ENCODE measurements at places on chromosomes 2 and 18.

DNA sequence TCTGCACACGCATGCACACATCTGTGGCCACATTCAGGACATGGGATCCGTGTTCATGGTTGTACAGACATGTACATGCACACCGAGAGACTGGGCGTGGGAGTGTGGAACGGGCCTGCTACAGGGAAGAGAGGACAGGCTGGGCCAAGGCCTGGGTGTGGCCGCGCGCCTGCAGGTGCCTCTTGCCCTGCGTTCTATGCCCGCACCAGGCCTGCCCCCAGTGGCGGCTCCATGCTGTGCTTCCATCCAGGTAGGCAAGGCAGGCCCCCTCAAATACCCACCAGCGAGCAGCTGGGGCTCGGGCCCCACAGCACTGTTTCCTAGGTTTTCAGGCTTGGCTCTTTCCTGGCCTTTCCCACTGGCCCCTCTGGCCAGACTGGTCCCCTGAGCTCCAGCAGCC lies 15.5 kb upstream of the PTMA start:
- no peak for DNase-seq

GRCh38 chr2:26898480-26899078 lies 50.6 kb downstream of the DPYSL5 start:
- DNase-seq, result no peak

DNA sequence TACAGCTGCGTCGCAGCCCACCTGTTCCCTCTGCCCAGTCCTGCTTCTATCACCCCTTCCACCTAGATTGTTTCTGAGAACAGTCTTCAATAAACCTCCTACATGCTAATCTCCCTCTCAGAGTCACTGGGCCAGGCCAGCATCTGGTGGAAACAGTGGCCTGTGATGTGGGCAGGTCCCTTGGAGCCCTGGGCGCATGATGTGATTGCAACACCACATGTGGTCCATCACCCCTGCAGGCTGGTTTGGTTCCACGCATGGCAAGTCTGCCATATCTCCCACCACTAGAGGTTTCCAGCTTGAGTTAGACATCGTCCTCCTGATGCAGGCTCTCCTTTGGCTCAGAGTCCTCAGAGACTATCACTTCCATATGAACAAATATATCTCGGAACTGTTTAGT lies 83.5 kb downstream of the PRKCE start:
- DNase-seq, result no peak

GRCh38 chr2:2566396-2567323 lies 235.6 kb upstream of the MYT1L start:
- no peak for DNase-seq

DNA sequence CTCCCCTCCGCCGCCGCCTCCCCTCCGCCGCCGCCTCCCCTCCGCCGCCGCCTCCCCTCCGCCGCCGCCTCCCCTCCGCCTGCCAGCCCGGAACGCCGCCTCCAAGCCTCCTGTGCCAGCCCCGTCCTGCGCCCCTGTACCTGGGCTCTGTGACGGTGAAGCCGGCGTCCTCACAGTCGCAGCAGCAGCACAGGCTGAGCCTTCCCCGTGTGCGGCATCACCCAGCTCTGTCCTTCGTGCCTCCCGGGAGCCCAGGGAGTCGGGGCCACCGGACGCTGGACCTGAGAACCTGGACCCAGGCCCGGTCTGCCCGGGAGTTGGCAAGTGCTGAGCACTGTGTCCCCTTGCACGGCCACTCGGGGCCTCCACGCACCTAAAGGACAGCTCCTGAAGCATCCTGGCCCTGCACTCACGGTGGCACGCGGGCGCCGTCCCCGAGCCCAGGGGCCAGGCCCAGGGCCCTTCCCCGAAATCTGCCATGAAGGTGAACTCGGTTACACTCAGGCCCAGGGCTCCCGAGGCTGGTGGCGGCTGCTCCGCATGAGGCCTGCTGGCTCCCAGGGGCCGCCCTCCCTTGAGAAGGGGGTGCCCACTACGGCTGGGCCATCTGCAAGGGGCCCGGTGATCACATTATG lies 32.9 kb downstream of the RTP5 start:
- DNase-seq, result no peak

- no peak for DNase-seq
Measured at GRCh38 chr2:40244675-40245074, 207.2 kb downstream of the SLC8A1 start.

GRCh38 chr2:84131278-84131830 lies 327.7 kb downstream of the SUCLG1 start:
- no peak for DNase-seq

DNA sequence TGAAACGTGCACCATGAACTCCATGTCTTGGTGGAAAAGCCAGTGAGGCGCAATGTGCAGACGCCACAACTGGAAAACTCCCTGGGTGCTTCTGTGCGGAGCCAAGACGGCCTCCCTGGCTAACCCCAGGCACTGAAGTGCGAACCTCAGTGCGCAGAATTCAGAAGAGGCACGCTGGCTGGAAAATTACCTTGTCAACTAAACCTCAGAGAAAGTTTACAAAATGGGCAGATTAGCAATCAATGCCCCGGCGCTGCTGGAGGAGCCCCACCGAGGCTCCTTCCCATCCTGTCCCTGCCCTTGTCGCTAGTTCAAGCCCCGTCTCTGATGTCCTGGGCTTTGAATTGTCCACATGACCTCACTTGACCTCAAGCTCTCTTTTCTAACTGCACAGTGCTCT lies 22.2 kb downstream of the SNORC start:
- DNase-seq, result no peak

- DNase-seq, result no peak
Measured at GRCh38 chr2:64716569-64716968, 62.9 kb upstream of the SERTAD2 start.

GRCh38 chr2:118250001-118250400 lies 161.7 kb downstream of the INSIG2 start:
- peak; percentile 63 for DNase-seq

DNA sequence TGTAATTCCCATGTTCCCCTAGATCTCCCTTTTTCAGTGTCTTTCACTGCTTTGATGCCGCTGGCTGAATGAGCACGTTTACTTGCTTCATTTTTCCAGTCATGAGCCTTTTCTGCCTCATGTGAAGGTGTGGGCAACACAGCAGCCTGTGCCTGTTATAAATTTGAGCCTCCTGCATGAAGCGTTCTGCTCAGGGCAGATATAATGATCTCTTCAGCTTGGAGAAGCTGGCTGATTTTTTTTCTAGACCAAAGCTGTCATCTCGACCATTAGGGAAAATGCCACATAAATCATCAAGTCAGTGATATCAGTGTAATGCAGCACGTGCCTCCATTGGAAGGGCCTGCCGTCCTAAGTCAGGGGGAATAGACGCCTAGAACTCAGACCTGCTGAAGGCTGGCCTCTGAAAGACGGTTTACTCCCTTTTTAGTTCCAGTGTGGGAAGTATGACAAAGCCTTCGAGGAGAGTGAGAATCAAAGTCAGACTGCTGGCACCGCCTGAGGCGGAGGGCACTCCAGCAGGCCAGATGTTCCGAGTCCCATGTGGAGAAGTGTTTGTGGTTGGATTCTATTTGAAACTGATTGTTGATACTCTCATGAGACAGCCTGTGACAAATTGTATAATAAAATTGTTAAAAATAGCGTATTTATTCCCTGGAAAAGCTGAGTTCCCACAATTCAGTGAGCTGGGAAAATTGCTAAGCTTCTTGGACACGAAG lies 196.5 kb downstream of the MYO1B start:
- DNase-seq, result peak; percentile 69

DNA sequence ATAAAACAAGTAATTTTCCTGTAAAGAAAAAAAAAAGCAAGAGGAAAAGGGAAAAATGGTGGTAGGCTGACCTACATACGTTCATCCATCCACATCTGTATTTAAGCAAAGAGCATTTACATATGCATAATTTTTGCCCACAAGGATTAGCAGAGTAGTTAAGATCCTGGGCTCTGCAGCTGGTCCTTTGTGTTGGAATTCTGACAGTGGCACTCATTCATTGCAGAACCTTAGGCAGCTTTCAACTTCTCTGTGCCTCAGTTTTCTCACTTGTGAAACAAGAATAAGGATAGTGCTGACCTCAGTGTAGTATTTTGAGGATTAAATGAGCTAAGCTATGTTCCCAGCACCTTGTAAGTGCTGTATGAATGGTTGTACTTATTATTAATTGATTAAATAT lies 211.3 kb downstream of the ARL4C start:
- DNase-seq, result no peak

DNA sequence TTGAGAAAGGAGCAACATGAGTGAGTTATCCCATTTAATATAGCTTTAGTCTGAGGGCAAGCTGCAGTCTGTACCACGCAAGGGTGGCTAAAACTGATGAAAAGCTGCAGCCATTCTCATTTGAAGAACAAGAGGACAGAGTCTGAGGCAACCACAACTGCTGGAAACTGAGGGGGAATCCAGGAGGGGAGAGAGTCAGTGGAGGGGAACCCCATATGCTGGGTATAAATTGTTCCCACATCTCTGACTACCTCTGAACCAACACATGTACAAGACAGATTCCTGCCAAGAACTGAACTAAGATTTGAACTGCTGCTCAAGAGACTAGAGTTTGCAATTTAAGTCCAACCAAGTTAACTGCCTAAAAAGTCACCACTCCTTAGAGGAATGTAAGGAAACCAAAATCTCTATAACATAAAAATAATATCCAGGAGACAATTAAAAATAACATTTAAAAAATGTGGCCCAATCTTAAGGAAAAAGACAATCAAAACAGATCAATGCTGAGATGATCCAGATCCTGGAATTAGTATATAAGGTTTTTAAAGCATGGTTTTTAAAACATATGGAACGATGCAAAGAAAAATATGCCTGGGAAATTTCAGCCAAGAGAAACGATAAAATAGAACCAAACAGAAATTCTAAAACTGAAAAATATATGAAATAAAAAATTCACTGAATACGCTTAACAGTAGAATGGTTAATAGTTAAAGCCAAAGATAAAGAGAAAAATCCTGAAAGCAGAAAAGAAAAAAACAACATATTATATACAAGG lies 11.2 kb downstream of the CWC22 start:
- DNase-seq, result no peak

DNA sequence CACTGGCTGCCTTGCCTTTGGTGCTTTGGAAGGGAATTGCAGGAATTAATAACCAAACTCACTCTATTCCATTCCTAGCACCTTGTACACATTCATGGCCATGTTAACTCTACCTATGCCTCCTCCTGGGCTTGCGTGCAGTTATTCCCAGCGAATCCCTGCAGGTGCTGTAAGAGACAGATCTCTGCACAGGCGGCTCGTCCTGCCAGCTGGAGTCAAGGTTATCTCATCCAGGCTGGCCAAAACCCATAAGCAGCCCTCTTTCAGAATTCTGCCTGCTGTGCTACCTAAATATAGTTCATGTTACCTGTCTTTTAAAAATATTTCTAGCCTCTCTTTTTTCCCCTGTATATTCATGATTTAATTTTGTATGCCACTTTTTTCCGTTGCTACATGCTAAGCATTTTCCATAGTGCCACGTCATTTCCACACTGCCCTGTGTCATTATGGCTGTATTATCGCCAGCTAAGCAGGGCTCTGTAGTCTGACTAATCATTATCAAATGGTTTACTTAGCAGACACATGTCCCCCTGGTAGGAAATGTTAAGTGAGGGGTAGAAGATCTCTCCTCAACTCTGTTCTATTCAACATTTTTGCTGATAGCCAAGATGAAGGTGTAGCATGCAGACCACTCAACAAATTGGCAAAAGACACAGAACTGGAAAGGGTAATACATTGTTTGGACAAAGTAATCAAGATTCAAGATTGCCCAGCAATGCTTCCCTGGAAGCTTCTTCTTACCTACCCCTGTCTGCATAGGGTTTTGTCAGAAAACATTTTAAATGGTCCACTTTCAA lies 79.7 kb upstream of the TAF1B start:
- no peak for DNase-seq

DNA sequence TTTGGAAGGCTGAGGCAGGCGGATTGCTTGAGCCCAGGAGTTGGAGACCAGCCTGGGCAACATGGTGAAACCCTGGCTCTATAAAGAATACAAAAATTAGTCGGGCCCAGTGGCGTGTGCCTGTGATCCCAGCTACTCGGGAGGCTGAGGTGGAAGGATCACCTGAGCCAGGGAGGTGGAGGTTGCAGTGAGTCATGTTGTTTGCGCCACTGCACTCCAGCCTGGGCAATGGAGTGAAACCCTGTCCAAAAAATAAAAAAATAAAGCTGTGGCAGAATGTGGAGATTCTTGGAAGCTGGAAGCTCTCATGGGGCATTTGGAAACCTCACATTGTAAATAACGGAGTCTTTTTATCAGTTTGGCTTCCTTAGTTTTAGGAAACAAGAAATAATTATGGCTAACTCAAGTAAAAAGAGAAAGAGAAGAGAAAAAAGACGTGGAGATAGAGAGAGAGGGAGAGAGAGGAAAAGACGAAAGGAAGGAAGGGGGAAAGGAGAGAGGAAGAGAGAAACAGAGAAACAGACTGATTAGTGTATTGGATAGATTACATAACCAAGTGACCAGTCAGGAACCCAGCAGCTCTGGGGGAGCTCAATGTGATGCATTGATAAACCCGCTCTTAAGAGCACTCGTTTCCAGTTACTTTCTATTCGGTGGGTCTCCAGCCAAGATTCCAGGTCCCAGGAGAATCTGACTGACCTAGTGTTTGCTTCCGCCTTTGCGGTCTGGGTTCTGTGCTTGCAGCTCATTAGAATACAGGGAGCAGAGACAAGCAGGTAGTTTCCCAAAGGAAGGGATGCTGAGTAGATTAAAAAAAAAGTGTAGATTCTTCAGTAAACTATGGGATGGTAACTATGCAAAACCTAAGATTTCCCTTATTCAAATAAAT lies 1.1 kb upstream of the SPAST start:
- no peak for DNase-seq

DNA sequence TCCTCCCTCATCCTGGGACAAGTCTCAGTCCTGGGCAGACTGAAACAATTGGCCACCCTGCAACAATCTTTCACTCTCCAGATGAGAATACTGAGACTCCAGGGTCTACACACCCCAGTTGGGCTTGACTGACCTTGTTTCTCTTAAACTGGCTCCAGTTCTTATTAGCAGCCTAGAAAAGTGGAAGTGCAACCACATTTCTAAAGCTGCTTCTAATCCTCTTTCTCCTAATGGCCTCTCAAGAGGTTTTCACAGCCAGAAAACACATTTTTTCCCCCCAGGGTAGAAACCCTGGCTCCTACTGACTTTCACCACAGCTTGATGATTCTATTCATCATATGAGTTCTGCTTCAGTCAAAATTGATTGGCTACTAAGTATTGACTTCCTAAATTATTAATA lies 45.8 kb downstream of the SLC4A5 start:
- DNase-seq, result no peak

DNA sequence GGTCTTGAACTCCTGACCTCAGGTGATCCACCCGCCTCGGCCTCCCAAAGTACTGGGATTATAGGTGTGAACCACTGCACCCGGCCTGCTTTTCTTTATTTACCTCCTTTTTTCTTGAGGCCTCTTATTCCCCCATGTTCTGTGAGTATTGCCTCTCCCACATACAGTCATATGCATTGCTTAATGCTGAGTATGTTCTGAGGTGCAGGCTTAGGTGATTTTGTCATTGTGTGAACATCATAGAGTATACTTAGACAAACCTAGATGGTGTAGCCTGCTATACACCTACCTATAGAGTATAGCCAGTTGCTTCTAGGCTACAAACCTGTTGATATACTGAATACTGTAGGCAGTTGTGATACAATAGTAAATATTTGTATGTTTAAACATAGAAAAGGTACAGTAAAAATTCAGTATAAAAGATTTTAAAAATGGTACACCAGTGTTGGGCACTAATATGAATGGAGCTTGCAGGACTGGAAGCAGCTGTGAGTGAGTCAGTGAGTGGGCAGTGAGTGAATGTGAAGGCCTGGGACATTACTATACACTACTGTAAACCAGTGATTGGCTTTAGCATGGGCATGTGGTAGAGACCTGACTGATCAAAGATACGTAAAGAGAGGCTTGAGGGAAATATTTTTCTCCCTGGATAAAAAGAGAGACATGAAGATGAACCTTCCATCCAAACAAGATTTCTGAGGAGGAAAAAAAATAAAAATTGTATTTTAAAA lies 17.6 kb downstream of the SLC39A10 start:
- DNase-seq, result no peak

Measured in GM04503 (cell line).